COLO829 (cell line): ENCODE measurements at places on chromosomes 13 and 19.
A peak's percentile ranks its signal among the peaks of the same experiment; 100 is the strongest.

DNA sequence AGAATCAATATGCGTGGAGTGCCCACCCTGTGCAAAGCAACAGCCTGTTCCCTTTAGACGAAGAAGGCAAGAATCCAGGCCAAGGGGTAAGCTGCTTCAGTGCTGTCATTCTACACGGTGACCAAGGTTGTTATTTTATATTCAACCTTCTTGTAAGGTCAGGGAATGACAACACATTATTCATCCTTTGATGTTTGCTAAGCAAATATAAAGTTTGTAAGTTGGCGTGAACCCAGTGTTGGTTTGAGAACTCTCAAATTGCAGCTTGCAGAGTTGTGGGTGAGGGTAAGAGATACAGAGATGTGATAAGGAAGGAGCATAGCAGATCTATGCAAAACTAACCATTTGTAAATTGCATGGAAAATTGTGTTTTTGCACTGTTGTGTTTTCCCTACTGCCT, 436.7 kb downstream of the FGF9 start:
- DNase-seq = no peak

DNA sequence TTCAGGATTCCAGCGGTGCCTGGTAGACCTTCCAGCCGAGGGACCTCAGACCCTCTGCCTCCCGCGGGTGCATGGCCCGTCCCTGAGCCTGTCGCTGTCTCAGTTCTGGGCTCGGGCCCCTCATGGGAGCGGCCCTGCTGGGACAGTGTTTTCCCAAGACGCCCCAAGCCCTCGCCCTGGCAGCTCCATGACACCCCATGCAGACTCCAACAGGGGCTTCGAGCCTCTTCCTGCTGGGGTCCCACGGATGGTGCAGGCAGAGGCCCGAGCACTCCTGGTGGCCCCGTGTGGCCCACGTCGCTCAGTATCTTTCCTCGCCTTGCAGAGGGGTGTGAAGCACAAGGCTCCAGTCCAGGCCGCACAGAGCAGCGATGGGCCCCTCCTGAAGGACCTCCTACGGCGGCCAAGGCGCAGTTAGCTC, 88.8 kb upstream of the MCF2L start:
- no peak for DNase-seq

DNA sequence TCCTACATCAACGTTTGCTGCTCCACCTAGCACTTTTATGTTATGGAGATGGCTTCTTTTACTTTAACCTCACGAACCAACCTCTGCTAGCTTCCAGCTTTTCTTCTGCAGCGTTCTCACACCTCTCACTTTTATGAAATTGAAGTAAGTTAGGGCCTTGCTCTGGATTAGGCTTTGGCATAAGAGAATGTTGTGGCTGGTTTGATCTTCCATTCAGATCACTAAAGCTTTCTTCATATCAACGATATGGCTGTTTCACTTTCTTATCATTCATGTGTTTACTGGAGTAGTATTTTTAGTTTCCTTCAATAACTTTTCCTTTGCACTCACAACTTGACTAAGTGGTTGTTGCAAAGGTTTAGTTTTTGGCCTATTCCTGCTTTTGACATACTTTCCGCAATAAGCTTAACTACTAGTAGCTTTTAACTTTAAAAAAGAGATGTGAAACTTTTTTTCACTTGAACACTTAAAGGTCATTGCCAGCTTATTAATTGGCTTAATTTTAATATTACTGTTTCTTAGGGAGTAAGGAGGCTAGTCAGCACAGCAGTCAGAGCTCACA, 60.0 kb upstream of the SPRY2 start:
- DNase-seq = no peak

DNA sequence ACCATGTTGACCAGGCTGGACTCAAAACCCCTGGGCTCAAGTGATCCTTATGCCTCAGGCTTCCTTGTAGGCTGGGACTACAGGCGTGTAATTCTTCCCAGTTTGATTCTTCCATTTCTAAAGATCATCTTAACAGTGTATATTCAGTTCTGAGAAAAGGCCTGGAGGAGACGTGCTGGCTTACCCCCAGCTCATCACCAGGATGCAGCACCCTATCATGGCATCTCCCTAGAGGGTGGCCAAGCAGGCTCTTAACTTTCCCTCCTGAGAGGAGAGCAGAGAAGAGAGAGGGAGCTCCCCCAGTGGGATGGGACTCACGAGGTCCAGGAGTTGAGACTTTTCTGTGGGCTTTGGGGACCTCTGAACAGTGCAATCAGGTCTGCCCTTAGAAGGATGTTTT, 2.1 kb upstream of the TUBA3C start:
- no peak for DNase-seq

- DNase-seq = no peak
Observed at GRCh38 chr13:76715621-76716020, 170.6 kb downstream of the KCTD12 start.

DNA sequence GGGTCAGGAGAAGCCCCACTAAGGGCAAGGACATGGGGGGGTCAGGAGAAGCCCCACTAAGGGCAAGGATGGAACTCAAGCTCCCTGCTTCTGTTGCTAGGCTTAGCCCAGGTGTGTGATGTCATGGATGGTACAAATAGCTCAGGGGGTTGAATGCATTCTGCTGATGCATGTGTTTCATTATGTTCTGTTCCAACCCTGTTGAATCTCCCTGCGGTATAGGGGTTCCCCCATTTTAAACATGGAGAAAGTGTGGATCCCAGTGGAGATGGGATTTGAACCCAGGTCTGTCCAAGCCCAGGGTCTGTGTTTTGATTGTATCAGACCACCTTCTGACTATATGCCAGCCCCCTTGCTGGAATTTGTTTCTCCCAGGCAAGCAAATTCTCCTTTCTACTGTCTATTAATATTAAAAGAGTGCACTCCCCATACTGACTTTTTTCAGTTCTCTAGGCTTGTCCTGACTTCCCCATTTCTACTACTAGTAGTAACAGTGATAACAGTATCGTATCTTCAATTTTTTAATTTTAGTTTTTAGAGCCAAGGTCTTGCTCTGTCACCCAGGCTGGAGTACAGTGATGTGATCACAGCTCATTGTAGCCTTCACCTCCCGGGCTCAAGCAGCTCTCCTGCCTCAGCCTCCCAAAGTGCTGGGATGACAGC, 6.7 kb downstream of the ZNF865 start:
- no peak for DNase-seq

DNA sequence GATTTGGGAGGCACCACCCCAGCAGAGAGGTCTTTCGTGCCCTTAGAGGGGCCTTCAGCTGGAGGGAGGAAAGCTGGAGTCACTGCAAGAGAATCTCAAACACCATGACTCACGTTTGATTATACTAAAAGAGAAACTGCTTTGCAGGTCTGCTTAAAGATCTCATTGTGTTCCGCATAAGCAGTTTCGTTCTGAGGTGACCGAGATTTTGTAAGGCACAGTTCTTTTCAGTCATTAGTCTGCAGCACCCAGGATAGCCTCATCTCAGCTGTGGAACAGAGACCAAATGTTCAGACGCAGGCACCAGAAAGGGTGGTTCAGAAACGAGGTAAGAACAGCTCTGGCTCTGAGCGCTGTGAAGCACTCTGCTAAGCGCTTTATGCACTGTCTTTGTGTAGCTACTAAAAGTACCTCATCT, 71.2 kb upstream of the GTF3A start:
- DNase-seq = peak; percentile 57

DNA sequence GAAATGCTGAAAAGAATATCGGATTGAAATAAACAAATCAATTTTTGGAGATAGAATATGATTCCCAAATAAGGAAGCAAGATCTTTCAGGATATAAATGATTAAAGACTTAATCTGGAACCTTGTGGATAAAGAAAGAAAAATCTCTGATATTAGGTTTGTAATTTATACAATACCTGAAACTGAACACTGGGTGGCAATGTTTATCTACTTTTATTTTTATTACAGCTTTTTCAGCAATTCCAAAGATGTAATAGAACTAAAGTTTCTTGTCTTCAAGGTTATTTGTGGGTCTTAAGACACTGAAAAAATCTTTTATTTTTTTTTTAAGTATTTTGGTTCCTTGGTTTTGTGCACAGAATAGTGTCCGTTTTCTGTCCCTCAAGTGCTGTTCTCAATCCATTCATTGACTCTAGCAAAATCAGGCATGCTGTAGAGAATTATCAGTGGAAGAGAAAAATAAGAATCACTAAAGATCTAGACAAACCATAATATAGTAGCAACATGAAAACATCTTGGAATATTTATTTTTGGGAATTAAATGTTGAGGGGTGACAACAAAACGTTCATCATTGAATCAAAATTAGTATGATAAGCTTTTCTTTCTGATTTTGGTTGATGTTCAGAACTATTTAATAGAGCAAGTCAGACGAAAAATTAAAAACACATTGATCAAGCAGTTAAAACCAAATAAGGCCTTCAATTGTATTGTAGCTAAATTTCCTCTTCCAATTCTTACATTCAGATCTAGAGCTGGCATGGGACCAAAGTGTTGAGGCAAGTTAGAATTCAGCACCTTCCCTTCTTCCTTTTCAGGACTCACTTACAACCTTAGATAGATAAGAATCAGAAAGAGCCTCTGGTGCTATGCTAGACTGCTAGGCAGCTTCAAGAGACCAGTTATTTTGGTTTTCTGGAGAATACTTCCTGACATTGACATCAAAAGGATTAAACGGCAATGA, 704.4 kb upstream of the PCDH20 start:
- peak; percentile 30 for DNase-seq

GRCh38 chr13:54636231-54636630, 1607.6 kb downstream of the OLFM4 start:
- DNase-seq = no peak

DNA sequence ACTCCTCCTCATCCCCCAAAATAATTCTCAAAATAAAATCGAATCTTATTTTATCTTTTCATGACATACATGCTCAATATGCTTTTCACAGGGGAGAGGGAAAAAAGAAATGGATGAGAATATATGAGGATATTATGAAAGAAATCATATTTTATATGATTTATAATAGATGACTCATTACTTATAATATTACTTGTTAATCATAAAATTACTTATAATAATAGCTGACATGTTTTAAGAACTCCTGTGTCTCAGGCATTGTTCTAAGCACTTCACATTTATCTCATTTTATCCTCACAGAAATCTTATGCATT, 3.0 kb upstream of the CEACAM3 start:
- no peak for DNase-seq

DNA sequence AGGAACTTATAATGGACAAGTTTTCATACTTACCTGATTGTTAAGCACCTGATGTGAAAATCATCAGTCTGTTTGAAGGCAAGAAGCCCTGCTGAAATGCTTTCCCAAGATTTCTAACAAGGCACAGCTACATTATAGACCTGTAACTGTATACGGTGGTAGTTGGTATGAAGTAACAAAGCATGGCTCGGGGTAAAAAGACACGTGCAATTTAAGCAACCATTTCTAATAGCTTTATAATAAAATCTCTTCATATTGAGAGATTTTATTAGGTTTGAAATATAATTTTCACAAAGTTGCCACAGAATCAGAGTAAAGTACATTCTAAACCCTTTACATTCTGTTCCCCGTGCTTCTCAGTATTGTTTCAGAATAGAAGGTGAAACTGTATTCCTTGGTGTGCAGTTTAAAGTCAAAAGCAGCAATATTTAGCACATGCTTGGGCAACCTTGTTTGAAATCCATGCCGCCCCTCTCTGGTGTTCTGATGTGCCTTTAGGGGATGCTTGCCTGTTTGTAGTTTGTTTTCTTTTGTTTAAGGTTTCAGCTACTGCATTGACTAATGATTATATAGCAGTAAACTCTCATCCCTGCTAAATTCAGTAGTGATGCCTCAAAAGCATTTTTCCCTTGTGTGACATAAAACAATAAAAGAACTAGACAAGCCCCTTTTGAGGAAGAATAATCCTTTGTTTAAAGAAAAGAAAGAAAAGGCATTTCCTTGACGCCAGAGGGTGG, 125.2 kb upstream of the OBI1 start:
- DNase-seq = no peak

GRCh38 chr13:80458543-80458942, 117.6 kb upstream of the SPRY2 start:
- DNase-seq = no peak

GRCh38 chr13:65112531-65112941, 2117.6 kb downstream of the PCDH9 start:
- DNase-seq = no peak

DNA sequence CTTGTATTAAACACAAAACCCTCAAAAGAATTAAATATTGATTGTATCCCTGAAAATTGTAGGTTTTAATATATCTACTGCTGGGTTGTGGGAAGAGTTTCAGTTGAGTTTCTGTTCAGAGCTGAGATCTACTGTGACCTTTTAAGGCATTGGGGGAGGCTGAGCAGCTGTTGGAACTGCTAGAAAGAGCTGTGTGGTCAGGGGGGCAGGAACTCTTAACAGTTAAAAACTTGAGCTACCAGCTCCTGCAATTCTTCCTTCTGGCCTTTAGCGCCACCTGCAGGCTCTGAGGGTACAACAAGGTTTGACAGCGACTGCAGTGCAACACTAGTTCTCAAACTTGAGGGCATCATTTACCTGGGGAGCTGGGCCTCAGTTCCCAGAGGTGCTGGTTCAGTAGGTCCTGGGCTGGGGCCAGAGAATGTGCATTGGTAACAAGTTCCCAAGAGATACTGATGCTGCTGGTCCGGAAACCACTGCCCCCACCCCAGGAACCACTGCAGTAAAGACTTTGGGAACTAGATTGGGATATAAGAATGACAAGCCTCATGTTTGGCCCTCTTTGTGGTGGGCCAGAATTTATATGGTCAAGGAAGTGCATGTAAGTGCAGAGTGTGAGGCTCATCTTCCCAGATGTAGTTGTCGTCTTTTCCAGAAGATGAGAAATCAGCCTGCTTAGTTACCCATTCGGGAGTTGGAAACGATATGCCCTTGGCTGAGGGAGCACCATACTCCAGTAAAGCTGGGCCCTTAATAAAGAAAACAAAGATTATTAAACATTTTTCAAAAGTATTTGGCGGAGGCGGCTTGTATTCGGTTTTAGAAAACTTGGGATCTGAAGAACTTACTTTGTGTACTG, 2.6 kb downstream of the RNASEH2B start:
- DNase-seq = peak; percentile 83

- DNase-seq = no peak
Observed at GRCh38 chr13:74073274-74073673, 60.9 kb downstream of the KLF12 start.

- no peak for DNase-seq
Observed at GRCh38 chr19:32873247-32873959, 3.8 kb upstream of the SLC7A9 start.

DNA sequence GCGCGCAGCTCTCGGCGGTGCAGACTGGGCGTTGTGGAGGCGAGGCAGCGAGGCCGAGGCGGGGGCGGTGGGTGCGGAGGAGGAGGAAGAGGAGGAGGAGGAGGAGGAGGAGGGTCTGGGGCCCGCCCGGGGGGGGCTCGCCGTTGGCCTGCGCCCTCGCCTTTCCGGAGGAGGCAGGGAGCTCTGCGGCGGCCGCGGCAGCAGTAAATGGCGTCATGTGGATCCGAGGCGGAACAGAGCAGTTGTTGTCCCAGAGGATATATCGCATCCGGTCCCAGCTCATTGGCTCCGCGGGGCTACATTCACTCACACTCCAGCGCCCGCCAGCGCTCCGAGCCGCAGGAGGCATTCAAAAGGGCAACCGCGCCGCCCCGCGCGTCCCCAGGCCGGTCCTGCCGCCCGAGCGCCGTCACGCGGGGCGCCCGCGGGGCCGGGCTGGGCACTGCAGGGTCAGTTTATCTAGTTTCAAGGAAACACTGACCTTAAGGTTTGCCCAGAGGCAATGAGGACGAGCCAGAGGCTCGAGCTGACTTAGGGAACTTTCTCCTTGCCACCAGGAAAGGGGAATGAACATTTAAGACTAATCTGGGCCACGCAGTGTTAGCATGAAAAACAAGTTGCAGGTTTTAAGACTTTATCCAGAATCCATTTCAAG, at the start of gene SPRY2:
Gene SPRY2, minus strand, starts transcription at position 26 of the 655 bp plus-strand sequence. CDS start 3,421 bp downstream, outside the sequence.
- DNase-seq = peak; percentile 86

GRCh38 chr13:95247171-95247570, 54.1 kb downstream of the ABCC4 start:
- DNase-seq = no peak
